ENCODE measurements at places on chromosomes 2 and 18.

GRCh38 chr2:233495503-233496496 lies 70.8 kb downstream of the USP40 start:
- no peak for DNase-seq

DNA sequence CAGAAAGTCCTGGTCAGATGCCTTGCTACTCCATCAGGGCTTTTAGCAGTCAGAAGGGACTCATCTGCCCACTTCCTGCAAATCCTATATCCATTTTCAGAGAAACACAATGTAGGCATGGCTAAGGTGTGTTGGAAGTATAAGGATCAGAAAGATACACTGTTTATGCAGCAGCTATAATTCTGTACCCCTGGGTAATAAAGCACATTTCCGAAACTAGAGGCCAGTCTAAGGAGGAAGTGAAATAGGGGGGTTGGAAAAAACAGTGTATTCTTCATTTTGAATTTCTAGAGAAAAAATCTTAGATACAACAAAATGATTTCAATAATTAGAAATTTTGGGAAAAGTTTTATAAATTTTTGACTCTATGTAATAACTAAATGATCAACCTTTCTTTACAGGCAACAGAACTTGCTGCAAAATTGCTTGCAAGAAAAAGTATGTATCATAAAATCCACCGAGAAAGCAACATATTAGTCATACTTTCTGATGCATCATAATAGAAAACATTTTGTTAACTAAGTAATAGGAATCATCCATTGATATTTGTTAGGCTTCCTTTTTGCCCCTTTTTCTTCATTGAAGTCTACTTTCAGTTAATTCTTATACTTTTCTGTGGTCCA lies 47.4 kb downstream of the FSIP2 start:
- no peak for DNase-seq

GRCh38 chr2:28704621-28705020 lies 47.0 kb upstream of the PPP1CB start:
- DNase-seq, result no peak

GRCh38 chr2:55500025-55500424 lies 19.5 kb upstream of the CFAP36 start:
- DNase-seq, result no peak

- no peak for DNase-seq
Measured at GRCh38 chr2:133975676-133976428, 278.0 kb upstream of the MGAT5 start.

GRCh38 chr2:33444967-33445366 lies 31.5 kb upstream of the RASGRP3 start:
- DNase-seq, result no peak

GRCh38 chr2:20012282-20013125 lies at the start of gene MATN3:
TSS of gene MATN3 (minus strand) at chr2:20012668. CDS start at chr2:20012631, 37 bp downstream.
- DNase-seq, result no peak

GRCh38 chr18:63131959-63132818 lies 187.4 kb downstream of the BCL2 start:
- no peak for DNase-seq

DNA sequence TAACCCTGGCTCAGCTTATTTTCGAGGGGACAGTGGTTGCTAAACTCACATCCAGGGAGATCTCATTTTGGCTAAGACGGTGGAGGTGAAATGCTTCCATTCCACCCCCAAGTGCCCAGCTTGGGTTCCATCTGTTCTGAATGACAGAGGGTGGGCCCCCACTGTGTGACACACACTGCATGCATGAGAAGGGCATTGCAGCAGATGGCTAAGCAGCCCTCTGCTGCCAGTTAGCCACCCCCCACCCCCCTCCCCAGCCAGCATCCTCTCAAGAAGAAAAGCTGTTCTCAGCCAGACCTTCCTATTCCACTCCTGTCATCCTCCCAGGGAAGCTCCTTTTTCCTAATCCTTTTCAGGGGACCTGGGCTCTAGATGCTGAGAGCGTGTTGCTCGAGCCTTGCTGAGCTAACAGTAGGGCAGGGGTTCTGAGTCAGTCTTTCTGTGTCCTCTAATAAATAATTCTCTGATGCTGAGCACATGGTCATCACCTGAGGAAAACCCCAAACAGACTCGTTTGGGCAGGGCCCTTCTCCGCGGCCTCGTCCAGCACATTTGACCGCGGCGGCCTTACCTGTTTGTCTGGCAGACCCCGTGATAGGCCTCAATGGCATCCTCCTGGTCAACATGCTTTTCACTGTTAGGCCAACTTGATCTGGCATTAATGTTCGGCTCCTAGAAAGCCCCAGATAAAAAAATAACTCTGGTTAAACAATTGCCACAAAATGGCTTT lies 49.5 kb upstream of the ACAA2 start:
- no peak for DNase-seq

DNA sequence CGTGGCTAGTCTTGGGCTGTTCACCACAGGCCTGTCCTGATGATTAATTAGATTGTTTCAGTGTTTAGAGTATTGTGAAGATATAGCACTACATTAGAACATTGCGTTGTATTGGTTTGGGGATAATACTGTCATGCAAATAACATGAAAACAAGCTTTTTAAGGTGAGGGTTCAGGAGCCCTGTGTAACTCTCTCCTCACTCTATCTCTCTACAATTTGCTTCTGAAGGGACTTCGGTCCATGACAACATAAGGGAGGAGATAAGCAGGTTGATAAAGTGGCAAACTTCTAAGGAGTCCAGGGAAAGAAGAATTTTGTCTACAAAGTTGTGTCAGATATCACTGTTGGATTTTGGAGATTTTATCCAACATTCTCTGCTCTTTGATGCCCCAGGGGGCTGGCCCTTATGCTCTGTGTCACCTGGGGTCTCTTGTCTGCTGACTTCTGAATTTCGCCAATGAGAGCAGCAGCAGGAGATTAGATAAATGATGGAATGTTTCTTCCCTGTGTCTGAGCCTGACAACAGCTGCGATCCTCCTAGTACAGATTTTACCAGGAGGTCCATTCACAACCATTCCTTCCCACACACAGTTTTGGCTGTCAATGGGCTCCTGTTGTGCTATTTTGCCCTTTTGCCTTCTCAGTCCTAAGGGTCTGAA lies 3.3 kb downstream of the TNP1 start:
- DNase-seq, result no peak

DNA sequence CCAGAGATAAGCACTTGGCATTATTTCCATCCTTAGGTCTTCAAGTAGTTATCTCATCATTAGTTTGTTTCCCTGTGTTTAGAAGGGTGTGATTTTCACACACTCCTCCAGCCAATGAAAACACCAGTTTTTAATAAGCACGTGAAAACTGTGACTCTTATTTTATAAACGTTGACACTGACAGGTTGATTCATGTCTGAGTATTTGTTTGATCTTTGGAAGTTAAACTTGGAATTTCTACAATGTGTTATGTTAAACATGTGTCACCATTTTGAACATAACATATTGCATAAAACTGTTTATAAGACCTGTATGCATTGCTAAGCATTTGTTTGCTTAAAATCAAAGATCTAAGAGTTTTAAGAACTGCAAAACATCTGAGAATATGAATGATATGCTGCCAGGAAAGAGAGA lies 27.6 kb downstream of the SLC40A1 start:
- DNase-seq, result no peak

DNA sequence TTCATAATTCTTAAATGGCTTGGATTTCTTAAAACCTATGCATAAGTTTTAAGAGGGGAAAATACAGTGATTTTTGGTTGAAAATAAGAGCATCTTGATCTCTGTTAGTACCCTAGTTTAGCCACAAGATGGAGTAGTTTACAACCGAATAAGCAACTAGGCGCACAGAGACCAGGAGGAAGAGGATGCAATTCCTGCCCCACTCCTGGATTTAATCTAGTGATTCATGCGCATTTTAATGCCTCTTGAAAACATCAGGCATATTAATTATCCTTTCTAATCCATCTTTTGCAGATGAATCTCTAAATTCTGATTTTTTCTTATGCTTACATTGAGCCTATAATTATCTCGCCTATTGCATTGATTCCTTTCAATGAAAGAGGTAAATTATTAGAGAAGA lies 76.7 kb downstream of the MRPS9 start:
- DNase-seq, result no peak

GRCh38 chr18:36769172-36769571 lies 59.6 kb downstream of the TPGS2 start:
- DNase-seq, result no peak

- no peak for DNase-seq
Measured at GRCh38 chr18:36470896-36471295, 173.4 kb downstream of the FHOD3 start.
